ENCODE measurements at places on chromosomes 11 and 22.

DNA sequence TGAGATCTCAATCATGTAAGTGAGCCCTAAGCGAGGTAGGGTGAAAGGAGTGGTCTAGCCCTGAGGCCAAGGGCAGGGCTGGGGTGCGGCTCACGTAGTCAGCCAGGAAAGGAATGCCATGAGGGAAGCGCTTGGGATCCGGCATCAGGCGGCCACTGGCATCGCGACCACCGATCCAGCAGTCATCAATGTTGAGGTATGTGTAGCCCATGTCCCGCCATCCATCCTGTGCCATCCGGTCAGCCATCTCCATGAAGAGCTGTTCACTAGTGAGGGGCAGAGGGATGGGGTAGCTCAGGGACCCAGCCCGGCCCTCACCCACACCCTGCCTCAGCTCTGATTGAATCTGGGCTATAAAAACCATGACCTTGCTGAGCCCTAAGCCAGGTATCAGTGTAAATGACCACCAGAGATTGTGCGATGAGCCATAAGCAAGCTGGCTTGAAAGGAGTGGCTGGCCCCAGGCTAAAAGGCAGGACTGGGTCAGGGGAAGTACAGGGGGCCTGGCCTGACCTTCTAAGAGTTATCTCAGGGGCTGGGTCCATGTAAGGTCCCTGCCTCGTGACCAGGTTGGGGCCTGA, 2.9 kb downstream of the NAGA start:
- DNase-seq, result no peak

GRCh38 chr11:110712659-110713448, 617 bp upstream of the ARHGAP20 start:
- no peak for DNase-seq

DNA sequence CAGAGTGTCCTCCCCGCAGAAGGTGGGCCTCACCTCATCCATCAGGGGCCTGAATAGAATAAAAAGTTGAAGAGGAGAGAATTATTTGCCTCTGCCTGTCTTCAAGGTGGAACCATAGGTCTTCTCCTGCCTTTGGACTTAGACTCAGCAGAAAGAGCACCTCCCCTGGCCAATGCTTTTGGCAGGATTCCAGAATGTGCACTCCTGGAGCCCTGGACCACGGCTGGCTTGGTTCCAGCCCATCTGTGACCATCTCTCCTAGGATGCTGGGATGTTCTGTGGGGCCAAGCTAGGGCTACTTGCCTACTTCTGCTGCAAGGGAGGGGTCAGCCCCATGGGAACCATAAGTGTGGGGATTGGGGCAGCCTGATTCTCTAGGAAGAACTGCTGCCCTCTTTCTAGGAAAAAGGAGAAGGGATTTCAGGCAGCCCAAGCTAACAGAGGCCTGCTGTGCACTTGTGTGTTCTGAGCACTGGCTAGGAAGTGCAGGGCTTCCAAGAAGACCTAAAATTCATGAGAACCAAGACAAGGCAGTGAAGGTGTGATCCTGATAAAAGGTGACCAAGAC, 32.2 kb upstream of the SHANK2 start:
- DNase-seq, result no peak

- DNase-seq, result no peak
Observed at GRCh38 chr11:442611-443081, 835 bp upstream of the ANO9 start.

GRCh38 chr11:23778971-23779370, 717.9 kb upstream of the LUZP2 start:
- DNase-seq, result no peak

DNA sequence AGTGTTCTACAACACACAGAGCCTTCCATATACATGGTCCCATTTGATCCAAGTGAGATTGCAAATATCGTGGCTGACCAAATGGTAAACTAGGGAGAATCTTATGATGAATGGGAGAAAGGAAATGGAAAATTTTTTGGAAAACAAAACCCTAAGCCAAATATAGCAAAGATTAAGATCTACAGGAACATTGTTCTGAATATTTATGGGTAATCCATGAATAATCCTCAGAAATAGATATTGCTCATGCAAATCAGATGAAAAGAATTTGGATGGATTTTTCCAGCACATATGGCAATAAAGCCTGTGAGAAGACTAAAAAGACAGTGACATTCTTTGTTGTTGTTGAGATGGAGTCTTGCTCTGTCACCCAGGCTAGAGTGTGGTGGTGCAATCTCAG, 21.7 kb upstream of the PRDM10 start:
- DNase-seq, result no peak

DNA sequence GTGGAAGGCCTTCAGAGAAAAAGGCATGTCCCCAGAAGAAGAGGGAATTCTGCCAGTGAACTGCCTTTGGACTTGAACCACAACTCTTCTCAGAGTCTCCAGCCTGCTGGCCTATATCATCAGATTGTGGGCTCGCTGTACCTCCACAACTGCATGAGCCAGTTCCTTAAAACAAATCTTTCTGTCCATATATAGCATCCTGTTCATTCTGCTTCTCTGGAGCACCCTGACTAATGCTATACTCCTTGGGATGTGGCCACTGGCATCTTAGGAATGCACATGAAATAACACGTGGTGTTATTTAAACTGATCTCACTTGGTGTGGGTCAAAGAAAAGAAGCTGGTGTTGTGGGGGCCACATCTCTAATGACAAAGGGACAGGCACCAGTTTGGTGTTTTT, 58.3 kb upstream of the VSTM5 start:
- no peak for DNase-seq

Data from activated CD4-positive, alpha-beta T cell treated with anti-CD3 and anti-CD28 coated beads for 4 hours (primary cell).